ENCODE measurements at places on chromosomes 7 and 10.

DNA sequence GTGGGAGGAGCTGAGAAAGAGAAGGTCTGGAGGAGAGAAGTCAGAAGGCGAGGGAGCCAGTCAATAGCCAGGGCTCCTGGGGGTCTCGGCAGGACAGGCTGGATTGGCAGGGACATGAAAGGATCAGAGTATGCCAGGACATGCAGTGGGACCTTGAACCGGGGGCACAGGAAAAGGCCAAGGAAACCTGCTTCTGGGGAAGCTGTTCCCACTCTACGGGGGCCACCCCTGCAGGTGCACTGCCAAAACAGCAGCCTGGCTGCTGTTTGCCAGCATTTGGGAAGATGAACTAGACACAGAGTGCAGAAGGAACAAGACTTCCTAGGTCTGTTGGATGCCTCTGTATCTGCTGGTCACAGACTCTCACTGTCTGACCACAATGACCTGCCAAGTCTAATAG, 194.9 kb upstream of the PRSS58 start:
- DNase-seq, result no peak

- peak; percentile 64 for DNase-seq
These were observed 108.9 kb upstream of the GATA3 start for GRCh38 chr10:7945469-7946187.

- DNase-seq, result peak; percentile 62
These were observed 1.1 kb downstream of the RRP12 start for GRCh38 chr10:97399843-97400545.

- DNase-seq, result no peak
These were observed 3.0 kb upstream of the PLAU start for GRCh38 chr10:73907841-73908517.

GRCh38 chr10:122514045-122514840, 46.3 kb upstream of the DMBT1 start:
- no peak for DNase-seq

- DNase-seq, result no peak
These were observed 354.2 kb downstream of the CXCL12 start for GRCh38 chr10:44030738-44031137.

- peak; percentile 80 for DNase-seq
These were observed 97.2 kb downstream of the KAT6B start for GRCh38 chr10:74923556-74923955.

DNA sequence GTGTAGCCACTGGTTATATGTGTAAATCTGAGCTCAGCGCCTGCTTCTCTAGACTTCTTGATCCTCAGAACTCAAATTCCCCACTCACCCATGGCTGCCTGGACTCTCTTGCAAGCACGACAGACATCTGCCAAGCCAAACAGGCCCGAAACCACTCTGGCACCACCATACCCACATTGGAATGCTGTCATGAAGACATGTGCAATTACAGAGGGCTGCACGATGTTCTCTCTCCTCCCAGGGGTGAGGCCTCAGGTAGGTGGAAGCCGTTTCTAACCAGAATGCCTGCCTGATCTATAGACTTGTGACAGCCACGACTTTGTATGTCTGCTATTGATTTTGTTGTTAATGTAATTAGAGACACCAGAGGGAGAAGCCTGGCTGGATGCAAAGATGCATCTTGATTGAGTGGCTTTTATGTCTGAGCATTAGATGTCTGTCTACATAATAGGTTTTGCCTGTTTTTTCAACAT, 4.0 kb downstream of the BAMBI start:
- DNase-seq, result peak; percentile 40

- no peak for DNase-seq
These were observed 110.4 kb downstream of the CFTR start for GRCh38 chr7:117590191-117590590.

DNA sequence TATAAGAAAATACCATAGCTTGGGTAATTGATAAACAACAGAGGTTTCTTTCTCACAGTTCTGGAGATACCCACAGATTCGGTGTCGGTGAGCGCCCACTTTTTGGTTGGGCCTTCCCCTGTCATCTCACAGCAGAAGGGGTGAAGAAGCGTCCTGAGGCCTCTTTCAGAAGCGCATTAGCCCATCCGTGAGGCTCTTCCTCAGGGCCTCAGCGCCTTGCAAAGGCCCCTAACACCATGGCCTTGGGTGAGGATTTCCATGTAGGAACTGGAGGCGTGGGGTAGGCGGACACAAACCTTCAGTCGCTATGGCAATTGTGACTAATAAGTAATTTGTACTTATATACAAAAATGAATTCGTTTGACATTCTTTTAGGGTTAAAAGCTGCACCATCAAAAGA, 316.0 kb downstream of the PTPRN2 start:
- no peak for DNase-seq

DNA sequence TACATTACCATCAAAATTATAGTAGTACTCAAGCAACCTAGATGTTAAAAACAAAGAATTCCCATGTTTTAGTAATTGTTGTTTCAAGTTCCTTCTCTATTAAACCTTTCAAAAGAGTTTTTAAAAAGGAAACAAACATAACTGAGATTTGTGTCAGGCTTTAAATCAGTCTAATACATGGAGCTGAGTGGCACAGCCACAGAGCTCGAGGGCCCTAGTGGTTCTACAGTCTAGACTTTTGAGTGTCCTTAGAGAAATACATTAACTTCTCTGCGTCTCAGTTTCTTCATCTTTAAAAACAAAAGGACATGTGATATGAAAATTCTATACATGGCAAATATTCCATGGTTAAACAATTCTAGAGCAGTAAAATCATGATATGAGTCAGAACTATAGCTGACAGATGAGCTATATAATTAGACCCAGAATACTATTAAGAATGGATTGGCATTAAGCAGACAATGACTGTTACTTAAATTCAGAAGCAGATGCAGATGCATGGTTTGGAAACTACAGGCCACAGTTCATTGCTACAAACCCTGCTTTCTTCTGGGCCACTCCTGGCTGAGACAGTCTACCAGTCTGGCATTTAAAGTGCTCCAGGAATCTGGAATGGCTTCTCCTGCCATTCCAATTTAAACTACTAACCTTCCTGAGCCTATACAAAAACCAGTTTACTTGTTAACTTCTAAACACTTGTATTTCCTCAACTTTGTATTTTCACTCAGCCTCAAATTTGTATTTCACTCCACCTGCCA, 77.4 kb downstream of the EPC1 start:
- DNase-seq, result peak; percentile 32

DNA sequence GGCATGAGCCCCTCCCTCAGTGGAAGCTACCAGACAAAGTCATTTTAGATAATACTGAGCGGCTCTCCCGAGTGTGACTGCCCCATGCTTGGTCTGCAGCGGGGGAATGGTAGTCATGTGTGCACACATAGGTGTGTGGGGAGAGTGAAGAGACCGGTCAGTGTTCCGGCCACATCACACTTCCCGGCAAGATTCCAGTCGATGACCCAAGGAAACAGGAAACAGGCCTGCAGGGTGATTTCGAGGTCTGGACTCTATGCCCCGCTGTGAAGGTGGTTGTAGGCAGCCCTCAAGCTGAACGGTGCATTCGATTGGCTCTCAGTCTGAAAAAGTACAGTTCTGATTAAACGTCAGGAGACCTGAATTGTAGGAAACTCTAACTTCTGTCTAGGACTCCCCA, 73.2 kb downstream of the SYPL1 start:
- DNase-seq, result no peak

- peak; percentile 30 for DNase-seq
These were observed 19.2 kb downstream of the ABCB4 start for GRCh38 chr7:87456247-87456646.

DNA sequence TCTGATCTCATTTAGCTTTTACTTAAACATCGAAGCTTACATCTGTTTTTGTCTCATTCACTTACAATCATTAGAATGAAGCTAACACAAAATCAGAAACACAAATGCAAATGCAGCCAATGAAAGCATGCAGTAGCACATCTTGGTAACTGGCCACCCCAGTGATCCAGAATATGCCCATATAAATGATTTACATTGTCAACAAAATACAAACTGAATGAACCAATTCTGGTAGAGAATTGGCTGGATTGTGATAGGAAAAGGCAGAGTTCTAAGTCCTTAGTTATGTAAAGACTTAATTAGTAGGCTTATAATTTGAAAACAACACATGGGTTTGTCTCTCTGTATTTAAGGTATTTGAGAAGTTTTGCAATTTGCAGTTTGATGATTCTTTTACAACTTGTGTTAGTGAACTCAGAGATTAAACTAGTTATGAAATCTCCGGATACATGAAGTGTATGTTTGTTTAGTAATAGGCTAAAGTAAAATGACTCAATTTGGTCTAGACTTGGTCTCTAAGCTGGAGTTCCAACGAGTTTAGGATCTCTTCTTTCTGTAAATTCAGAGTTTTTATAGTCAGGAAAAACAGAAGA, 21.2 kb downstream of the TECTB start:
- DNase-seq, result no peak

GRCh38 chr10:72318418-72319262, 36.1 kb downstream of the DNAJB12 start:
- peak; percentile 77 for DNase-seq

DNA sequence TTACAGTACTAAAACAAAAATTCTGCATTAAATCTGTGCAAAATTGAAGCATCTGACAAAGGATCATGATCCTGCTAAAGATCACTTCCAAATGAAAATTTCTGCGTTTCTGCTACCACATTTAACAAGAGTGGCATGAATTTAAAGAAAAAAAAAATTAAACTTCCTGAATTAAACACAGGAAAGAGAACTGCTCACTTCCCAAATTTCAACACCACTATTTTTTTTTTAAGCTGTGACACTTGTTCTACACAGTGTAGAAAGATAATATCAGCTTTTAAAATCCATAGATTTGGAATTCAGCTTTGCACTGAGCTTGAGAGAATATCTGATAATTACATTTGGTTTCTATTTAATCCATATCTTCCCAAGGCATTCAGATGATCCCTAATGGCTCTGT, 73.6 kb downstream of the EPC1 start:
- no peak for DNase-seq

- DNase-seq, result no peak
These were observed 25.6 kb downstream of the MARCHF5 start for GRCh38 chr10:92316610-92317009.

- no peak for DNase-seq
These were observed 165.8 kb upstream of the DGKB start for GRCh38 chr7:15068324-15068723.

DNA sequence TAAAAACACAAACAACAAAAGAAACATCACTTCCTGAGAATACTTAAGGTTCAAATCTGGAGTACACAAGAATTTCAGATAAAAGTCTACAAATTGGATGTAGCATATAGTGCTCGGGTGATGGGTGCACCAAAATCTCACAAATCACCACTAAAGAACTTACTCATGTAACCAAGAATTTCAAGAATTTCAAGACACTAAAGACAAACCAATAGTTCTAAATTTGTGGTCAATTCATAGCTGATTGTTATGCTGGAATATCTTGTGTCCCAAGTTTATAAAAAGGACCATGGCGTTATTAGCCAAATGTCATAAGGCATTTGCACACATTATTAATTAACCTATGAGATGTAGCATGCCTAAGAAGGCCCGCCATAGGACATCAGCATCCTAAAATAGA, 1204.1 kb upstream of the AUTS2 start:
- no peak for DNase-seq

GRCh38 chr7:152759949-152760853, 649 bp downstream of the ACTR3B start:
- DNase-seq, result peak; percentile 38

DNA sequence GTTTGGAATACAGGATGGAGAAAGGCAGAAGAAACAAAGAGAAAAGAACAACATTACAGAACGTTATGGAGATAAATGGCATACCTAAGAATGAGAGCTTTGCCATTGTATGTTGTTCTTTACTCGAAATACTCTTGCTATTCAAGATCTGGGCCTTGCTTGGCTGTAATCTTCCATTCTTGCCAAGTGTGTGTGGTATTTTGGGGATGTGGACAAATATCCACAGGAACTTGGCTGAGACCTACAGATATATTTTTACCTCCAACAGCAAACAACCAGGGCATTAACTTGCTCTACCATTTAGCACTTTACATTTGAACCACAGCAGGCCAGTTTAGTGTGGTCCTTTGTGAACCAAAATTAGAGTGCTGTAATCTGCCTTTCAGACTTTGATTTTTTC, 76.3 kb downstream of the DKK1 start:
- no peak for DNase-seq

GRCh38 chr7:133562621-133563020, 309.7 kb downstream of the EXOC4 start:
- no peak for DNase-seq

- peak; percentile 65 for DNase-seq
These were observed 302.2 kb downstream of the ADARB2 start for GRCh38 chr10:1434912-1435692.

- peak; percentile 94 for DNase-seq
These were observed 36.5 kb downstream of the DLG5 start for GRCh38 chr10:77890097-77890496.

DNA sequence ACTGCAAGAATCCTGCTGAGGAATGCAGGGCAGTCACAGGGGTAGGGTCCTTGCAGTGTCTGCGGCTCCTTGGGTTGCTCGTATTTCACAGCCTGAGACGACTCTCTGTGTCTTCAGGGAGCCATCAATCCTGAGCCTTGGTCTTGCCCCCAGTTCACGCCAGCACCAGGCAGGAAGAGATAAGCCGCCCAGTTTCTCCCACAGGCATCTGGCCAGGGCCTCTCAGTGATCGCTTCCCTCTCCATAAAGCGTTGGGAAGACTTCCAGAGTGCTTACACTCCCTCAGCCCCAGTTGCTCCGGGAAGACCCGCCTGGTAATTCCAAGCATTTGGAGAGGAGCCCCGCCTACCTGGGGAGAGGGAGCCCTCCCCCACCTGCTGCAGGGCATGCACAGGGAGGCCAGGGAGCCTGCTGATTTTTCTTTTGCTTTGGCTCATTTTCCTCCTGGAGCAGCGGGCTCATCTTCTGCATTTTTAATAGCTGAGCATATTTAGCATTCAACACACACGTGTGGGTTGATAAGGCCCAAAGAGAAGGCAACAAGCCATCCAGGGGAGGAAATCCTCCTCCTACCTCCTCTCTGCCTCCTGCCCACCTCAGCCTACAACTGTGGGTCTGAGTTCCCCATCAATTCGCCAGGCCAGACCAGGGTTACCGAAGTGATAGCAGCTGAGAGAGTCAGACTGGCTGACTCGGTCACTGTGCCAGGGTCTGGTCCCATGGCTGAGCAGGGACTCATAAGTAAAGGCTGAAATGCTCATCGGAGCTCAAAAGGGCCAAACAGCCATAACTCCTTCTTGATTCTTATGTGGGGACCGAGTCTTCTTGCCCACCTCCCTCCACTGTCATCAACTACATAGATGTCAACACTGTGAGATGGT, 74.4 kb upstream of the EFCAB10 start:
- peak; percentile 98 for DNase-seq

DNA sequence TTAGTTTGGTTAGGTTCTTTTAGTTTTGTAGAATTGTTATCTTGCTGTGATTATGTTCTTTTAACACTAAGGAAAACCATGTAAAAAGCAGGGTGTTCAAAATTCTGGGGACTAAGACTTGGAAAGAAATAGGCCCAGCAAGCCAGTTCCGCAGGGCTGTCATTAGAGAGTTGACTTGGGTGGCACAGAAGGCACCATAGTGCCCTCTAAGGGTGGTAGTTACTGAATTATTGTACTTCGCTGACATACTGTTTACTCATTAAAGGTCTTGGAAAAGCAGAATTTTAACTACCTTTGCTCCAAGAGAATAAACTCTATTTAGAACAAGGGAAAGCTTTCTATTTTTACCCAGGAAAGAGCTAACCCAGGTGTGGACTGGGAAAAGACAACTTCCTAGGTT, 86.5 kb downstream of the OTUD1 start:
- peak; percentile 9 for DNase-seq
